T47D (cell line): ENCODE measurements at places on chromosomes 2 and 18.

DNA sequence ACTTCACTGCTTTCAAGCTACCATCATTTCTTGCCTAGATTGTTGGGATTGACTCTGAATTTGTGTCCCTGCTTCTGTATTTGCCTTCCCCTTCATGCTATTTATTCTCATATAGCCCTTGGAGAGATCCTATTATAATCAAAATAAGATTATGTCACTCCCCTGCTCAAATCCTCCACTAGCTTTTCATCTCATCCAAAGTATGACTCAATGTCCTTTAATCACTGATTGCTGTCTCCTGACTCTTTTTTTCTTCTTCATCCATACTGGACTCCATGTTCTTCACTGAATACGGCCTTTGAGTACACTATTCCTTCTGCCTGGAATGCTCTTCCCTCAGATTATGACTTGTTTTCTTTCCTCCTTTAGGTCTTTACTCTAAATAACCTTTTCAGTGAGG lies 5.0 kb downstream of the RBKS start:
- DNase-seq, result no peak

DNA sequence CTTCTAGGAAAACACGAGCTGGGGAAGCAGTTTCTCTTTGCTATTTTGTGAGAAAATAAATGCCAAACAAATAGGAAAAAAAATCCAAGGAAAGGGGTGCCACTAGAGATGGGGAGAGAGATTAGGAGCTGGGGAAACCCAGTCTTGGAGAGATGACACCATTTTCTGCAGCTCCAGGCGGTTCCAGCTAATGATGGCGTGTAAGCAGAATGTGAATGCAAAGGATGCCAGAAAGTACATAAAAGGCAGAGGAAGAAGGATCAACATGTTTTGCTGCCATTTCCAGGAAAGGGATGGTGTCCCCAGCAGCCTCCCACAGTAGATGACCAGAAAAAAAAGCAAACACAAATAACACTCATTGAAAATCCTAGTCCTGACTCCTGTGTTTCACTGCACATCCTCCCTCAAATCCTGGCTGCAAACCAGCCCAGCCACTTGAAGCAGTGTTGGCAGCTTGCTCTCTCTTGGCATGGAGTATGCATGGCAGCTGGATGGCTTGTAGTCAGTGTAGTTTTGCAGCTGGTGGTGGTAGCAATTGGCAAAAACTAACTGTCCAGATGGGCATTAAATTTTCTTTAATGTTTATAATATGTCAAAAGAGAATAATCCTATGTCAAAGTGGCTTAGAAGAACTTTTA lies 93.6 kb downstream of the FTCDNL1 start:
- DNase-seq, result no peak

- no peak for DNase-seq
These were observed 43.1 kb upstream of the EML4 start for GRCh38 chr2:42125841-42126594.

GRCh38 chr2:236631281-236631855 lies 61.7 kb downstream of the ACKR3 start:
- no peak for DNase-seq

- no peak for DNase-seq
These were observed 3.0 kb downstream of the ARMC9 start for GRCh38 chr2:231201475-231201814.

- no peak for DNase-seq
These were observed 11.7 kb downstream of the CNDP1 start for GRCh38 chr18:74546007-74546406.

GRCh38 chr2:238096311-238097011 lies 3.7 kb upstream of the ESPNL start:
- DNase-seq, result no peak

- DNase-seq, result no peak
These were observed 320.0 kb upstream of the SOX11 start for GRCh38 chr2:5372141-5372540.

- no peak for DNase-seq
These were observed 99.8 kb downstream of the UXS1 start for GRCh38 chr2:106094131-106094841.

- no peak for DNase-seq
These were observed 35.4 kb downstream of the PSD4 start for GRCh38 chr2:113209011-113209645.

DNA sequence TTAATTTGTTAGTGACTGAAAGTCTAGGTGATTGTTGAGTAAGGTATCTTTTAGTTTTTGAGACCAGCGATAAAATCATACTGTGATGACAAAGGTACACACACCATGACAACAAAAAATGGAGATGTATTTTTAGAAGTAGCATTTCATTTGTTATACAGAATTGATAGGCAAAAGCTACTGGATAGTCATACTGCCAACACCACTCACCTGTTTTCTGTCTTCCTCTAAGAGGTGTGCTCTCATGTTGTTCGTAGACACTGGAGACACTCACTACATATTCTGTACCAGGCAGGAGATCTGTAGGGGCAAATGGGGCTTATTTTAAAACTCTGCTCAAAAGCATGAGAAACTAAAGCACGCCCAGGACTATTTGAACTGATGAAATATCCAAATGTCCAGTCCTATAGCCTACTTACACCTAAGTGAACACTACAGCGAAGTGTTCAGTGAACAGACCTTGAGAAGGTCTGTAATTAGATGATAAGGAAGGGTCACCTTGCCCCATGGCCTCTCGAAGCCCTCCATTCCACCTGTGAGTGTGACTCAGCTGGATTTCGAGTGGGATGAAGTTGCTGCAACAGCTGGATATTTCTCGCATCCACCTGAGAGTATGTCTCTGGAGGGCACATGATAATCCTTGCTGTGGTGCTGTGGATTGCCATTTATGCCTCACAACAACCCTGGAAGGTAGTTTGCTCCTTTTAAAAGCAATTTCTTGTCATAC lies 47.7 kb downstream of the FN1 start:
- DNase-seq, result no peak

DNA sequence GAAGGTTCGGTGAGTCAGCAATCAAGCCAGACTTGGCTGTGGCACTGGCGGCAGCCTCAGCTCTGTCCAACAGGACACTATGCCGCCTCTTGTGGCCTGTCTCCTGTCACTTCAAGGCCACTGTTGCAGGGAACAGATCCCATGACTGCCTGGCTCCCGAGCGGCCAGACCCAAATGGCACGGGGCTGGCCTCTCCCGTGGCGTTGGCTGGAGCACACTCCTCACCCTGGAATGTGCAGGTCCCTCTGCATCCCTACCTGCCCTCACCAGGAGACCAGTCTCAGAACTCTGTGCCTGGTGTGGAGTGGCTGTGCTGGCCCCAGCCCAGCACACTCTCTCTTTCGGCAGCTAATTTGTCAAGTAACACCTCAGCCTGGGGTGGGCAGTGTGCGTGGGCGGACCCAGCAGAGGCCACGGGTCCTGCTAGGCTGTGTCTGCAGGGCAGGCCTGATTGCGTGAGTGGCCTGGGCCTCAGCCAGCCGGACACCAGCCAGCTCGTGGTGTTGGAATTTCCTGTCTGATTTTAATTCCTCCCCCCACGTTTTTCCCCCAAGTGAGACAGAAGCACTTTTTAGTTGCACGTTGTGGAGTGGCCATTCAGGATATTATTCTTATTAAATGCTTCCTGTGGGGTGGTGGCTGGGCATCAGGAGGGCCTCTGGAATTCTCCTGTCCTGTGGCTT lies 179.3 kb downstream of the GLI2 start:
- no peak for DNase-seq

GRCh38 chr2:204313256-204313655 lies 232.0 kb upstream of the PARD3B start:
- no peak for DNase-seq

DNA sequence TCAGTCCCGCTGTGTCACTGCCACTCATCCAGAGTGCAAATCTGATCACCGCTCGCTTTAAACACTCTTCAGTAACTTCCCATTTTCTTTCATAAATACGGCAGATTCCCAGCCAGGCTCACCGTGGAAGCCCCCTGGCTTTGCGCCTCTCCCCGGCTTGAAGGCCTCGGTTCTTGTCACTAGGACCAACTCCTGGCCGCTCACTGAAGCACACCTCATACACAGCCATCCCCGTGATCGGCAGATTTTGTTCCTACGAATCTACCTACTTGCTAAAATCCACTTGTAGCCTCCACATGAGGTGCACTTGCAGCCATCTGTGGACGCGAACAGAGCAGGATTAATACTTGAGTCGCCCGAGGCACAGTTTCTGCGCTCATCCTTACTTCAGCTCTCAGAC lies 462.4 kb upstream of the MYT1L start:
- DNase-seq, result no peak

- no peak for DNase-seq
These were observed 81.8 kb upstream of the SH3BP4 start for GRCh38 chr2:234869969-234870368.

DNA sequence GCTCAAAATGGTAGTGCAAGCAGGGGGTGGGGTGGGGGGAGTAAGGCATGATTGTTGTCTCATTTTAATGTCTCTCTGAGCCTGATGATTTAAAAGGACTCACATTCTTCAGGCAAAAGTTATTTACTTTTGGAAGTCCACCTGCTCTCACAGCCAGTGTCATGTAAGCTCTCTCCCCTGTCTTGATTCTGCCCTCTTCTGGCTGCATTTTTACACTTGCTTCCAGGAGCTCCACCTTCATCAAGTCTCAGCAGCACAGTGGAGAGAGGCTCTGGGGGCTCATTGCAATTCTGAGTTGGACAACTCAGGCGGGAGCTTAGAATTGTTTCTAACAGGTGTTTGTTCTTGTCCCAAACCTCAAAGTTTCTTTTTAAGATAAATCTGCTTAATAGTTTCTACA lies 39.2 kb downstream of the GNAL start:
- peak; percentile 54 for DNase-seq

GRCh38 chr2:151774506-151774905 lies 40.2 kb upstream of the NEB start:
- DNase-seq, result no peak

DNA sequence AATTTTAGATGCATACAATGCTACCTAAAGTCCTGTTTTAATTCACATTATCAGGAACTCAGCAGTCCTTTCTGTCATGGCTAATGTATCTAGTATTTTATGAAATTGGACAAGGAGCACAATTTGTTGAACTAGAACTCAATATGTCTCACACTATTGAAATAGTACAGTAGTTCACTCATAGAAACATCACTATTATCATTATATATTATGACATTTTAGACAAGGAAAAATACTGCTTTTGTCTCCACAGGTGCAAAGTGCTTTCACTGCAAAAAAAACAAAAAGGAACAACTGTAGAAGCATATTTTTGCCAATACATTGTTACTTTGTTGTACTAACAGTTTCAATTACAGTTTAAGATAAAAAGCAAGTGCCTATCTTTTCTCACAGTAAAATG lies 419.2 kb upstream of the CDH19 start:
- no peak for DNase-seq

GRCh38 chr2:236321415-236321814 lies 57.2 kb upstream of the ASB18 start:
- DNase-seq, result no peak

DNA sequence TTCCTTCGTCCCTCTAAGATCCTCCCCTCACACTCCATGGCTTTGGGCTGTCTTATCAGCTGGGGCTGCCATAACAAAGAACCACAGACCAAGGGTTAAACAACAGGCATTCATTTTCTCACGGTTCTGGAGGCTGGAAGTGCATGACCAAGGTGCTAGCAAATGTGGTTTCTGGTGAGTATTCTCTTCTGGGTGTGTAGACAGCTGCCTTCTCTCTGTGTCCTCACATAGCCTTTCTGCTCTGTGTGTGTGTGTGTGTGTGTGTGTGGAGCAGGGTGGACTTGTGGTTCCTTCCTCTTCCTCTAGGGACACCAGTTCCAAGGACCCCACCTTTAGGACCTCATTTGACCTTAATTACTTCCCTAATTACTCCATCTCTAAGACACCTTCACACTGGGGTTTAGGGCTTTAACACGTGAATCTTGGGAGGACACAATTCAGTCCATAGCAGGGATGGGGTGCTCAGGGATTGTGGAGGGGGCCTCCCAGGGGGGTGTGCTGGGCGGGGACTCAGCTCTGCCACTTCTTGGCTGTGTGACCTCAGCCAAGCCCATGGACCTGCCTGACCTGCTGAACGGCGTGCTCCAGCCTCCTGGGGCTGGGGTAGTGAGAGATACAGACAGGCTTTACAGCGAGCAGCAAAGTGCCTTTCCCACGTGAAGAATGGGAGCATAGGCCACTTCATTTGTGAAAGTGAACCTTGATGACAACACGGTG lies 38.0 kb downstream of the ACKR3 start:
- DNase-seq, result no peak

DNA sequence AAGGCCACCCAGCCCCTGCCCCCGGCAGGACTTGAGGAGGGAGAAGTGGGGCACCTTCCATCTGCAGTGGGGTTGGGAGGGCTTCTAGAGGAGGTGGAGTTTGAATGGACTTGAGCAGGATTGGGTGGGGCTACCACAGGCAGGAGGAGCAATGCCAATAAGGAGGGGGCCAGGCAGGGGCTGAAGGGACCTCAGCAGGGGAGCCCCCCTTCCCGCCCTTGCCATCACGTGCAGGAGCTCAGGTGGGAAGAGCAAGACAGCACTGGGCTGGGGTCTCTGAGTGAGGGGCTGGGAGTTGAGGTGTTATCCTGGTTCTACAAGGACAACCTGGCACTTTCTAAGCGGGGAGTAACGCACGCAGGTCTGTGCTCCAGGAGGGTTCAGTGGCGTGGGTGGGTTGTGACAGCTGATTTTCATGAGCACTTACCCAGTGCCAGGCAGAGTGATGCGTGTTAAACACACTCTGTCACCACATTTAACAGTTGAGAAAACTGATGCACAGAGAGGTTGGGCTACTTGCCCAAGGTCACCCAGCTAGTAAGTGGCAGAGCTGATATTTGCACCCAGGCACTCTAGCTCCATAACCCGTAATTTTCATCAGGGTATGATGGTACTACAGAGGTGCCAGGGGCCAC lies 4.8 kb downstream of the CHRND start:
- DNase-seq, result no peak

DNA sequence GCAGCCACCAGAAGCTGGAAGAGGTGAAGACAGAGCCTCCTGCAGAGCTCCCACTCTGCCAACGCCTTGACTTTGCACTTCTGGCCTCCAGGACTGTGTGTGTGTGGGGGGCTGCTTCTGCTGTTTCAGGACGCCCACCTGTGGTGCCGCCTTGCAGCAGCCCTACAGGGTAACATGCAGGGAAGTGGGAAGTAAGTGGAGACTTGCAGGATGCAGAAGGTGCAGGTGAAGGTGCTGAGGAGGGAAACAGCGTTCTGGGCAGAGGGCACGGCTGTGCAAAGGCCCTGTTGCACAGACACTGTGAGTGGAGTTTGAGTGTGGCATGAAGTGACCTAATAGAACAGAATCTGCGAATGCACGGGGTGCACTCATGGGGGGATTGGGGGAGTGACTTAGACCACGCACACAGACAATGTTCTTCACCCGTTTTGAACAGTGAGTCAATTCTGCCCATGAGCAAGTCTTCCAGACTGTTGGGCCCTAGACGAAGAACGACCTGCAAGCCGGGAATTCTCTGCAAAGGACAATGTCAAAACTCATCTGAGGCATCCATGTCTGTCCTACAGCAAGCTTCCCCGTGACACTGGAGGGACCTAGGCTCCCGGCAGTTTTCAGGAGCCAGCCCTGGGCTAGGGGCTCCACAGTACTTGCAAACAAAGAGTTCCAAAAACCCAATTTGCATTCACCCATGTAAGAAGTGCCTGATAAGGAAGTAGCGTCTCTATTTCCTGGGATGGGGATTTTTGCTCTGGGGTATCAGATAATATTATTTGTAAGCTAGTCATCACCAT lies 19.0 kb downstream of the MBP start:
- no peak for DNase-seq
